ENCODE measurements at places on chromosomes 4 and X.

DNA sequence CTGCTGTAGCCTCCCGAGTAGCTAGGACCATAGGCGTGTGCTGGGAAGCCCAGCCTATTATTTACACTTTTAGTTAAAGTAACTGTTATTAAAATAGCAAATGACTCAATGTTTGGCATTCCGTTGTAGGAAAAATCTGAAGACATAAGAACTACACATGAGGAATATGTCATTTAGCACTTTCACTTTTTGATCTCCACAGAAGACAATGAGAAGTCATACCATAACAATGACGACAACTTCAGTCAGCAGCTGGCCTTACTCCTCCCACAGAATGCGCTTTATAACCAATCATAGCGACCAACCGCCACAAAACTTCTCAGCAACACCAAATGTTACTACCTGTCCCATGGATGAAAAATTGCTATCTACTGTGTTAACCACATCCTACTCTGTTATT, 6.7 kb downstream of the GPR34 start:
- no peak for DNase-seq

- no peak for DNase-seq
Measured at GRCh38 chrX:107227780-107228485, 21.5 kb downstream of the DNAAF6 start.

GRCh38 chrX:44227991-44228390, 115.5 kb downstream of the EFHC2 start:
- DNase-seq: no peak

GRCh38 chr4:127505203-127505602, 127.6 kb upstream of the INTU start:
- DNase-seq: no peak

GRCh38 chrX:134528960-134529359, 69.0 kb downstream of the HPRT1 start:
- DNase-seq: no peak

- no peak for DNase-seq
Measured at GRCh38 chr4:185470501-185471195, 885 bp downstream of the CCDC110 start.

GRCh38 chr4:111475666-111476065, 669.6 kb upstream of the FAM241A start:
- DNase-seq: no peak

- no peak for DNase-seq
Measured at GRCh38 chr4:55358668-55359067, 12.6 kb downstream of the SRD5A3 start.

Data from cerebellar nuclear complex (tissue), 1 donor.